ENCODE measurements at places on chromosomes 13 and 19.
A peak's percentile ranks its signal among the peaks of the same experiment; 100 is the strongest.

- no peak for DNase-seq
These were observed 9.9 kb upstream of the KLHL26 start for GRCh38 chr19:18626906-18627305.

- DNase-seq = no peak
These were observed 256.1 kb downstream of the SLITRK6 start for GRCh38 chr13:85543144-85543543.

DNA sequence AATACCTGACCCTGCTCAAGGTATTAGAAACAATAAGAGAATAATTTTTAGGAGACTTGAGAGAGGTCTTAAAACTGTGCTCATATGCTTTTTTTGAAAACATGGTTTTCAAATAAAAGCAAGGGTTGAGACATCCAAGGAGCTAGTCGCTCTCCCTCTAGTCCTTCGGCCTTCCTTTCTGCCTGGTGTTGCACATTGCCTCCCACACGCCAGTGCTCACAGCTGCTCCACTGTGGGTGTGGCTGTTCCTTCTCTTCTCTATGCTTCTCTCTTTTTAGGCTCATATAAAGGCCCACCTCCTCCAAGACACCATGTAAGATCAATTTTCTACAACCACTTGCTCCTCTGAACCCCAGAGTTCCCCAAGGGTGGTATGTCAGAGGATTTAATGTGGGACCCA lies 352.6 kb downstream of the ENOX1 start:
- no peak for DNase-seq

DNA sequence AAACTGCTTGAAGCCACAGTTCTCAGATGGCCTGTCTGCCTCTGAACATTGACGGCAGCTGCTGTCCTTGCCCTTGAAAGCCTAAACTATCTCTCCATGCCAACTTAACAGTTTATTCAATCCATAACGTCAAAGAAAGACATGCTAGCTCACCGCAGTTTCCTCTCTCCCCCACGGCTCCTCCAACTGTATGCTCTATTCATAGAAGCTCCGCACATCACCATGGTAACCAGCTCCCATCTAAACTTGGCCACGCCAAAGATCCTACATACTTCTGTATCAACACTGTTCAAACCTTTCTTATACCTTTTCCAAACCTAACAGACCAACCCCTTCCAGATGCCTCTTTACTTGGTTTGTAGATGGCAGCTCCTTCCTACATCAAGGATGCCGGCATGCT lies 48.6 kb downstream of the ZNF91 start:
- no peak for DNase-seq

- peak; percentile 87 for DNase-seq
These were observed at the start of gene PGPEP1 for GRCh38 chr19:18340190-18340989. Gene PGPEP1, plus strand, starts transcription at chr19:18340598. Its CDS starts 84 bp downstream, at chr19:18340682.

DNA sequence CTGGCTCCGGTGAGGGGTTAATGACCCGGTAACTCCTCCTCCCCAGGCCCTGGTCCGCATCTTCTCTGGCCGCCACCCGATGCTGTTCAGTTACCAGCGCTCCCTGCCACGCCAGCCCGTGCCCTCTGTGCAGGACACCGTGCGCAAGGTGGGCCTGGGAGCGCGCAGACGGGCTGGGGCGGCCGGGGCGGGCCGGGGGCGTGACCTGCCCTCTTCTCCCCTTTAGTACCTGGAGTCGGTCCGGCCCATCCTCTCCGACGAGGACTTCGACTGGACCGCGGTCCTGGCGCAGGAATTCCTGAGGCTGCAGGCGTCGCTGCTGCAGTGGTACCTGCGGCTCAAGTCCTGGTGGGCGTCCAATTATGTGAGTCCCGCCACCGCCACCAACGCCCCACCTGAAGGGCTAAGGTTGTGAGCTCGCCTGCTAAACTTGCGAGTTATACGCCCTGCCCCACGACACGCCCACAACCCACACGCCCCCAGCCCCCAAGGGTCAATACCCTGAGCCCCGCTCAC lies 10.4 kb downstream of the CPT1C start:
- DNase-seq = no peak

DNA sequence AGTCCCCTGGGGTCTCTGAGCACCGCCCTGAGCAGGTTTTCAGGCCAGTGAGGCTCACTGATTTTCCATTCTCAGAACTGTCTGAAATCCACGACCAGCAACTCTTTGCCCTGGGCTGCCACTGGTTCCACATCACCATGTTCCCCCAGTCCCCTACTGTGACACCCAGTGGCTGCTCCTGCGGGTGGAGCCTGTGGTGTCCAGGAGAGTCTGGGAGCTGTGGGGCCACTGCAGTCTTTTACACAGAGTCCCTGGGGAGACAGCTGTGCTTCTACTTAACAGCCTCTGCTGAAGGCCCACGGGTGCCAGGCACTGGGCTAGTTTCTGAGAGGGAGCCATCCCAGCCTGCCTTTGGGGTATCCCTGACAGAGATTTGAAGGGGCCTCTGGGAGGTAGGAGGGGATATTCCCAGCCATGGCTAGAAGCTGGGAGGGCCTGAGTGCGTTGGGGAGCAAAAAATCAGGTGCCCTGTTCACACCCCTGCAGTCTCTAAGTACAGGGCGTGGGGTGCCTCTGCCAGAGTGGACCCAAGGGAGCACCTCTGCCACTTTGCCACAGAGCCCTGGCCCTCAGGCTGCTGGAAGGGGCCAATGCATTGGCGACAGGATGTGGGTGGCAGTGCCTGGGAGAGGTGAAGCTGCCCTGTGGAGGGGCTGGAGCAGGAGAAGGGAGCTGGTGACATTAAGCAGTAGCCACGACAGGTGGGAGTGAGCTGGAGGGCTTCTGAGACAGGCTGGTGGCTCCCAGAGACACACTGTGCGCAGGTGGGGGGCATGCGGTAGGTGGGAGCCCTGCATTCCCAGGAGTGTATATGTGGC lies 200.2 kb upstream of the ZNF536 start:
- no peak for DNase-seq

GRCh38 chr19:5038631-5039271 lies 69.8 kb downstream of the KDM4B start:
- DNase-seq = no peak

DNA sequence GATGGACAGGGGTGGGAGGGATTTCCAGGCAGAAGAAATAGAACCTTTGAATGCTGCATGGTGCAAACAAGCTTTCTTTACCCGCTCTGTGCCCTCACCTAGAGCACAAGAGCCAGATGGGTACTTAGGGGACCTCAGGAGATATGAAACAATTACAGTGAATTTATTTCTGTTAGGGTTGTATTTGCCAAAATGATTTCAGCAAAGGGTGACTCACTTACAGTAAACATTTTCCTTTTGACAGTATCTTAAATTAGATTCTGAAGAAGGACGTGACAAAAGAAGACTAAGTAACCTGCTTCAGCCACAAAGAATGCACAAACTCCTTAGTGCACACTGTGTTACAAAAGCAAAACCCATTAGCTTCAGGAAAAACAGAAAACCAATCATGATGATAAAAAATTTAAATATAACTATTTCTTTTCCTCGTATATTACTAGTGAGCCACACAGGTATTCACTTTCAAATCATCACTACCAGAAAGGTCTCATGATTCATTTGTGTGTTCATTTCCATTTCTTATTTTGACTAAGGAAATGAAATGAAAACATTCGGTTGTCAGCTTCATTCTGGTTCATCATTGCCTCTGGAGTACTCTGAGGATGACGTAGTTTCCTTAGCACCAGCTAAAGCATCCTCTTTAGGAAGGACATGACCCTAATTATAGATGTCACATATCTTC lies 158.8 kb downstream of the NHLRC3 start:
- DNase-seq = no peak

GRCh38 chr13:63279136-63279535 lies 1863.5 kb upstream of the PCDH20 start:
- DNase-seq = no peak

GRCh38 chr19:47310819-47311218 lies 1.2 kb downstream of the C5AR1 start:
- DNase-seq = no peak

- DNase-seq = no peak
These were observed 2.2 kb downstream of the ZNF100 start for GRCh38 chr19:21765151-21765550.

DNA sequence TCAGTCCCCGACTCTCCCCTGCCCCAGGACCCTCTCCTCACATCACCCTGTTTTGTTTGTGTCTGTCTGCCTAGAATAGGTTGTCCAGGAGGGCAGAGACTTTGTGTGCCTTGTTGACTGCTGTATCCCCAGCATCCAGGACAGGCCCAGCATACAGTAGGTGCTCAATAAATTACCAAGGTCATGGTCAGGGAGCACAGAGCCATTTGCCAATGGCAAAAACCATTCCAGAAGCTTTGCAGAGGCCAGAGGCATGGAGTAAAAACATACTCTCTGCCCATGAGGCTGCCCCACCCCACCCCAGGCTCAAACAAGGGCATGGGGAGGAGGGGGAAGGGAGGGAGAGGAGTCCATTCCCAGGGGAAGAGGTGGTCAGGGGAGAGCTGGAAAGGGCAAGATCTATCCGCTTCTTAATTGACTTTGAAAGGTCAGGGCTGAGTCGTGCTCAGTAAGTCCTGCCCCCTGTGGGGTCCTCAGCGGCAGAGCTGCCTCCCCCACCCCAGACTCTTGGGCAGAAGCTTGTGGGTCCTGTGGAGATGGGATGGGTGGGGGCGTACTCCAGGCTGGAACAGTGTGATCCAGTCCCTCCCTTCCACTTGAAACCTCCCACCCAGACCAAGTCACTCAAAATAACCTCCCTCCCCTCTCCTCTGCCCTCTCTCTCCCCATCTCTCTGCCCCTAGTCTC lies 4.4 kb downstream of the GPR4 start:
- DNase-seq = no peak

- DNase-seq = no peak
These were observed 127.7 kb downstream of the LACC1 start for GRCh38 chr13:44007451-44007850.

GRCh38 chr13:22263185-22263584 lies 592.3 kb downstream of the FGF9 start:
- DNase-seq = no peak

GRCh38 chr13:105048677-105049076 lies 1486.8 kb downstream of the EFNB2 start:
- DNase-seq = peak; percentile 10

DNA sequence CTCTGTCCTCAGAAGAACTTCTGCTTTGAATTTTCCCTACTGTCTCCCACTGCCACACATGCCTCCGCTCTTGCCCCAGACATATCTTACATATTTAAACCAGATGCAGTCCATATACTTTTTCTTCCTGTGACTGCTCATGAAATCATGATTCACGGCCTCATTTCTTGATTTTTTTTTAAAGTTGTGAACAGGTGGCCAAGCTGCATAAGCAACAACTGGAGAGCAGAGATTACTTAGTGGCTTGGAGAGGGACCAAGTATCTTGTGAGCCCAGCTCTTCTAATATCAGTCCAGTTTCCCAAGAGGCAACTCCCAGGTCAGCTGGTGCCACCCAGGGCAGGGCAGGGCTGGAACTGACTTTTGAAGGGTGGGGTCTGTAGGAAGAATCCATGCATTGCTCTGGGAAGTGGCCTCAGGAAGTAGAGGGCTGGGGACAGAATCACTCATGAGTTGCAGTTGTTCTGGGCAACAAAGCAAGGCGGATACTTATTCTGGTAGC lies 152.4 kb downstream of the LMO7 start:
- no peak for DNase-seq

GRCh38 chr19:47573071-47574026 lies at the start of gene ZNF541:
Gene ZNF541, minus strand, starts transcription at chr19:47573148. Its CDS starts 17,292 bp downstream, at chr19:47555856.
- DNase-seq = peak; percentile 23

- no peak for DNase-seq
These were observed 7.4 kb upstream of the CEBPG start for GRCh38 chr19:33366127-33366526.

GRCh38 chr13:109096101-109096500 lies 466.7 kb downstream of the MYO16 start:
- DNase-seq = no peak

DNA sequence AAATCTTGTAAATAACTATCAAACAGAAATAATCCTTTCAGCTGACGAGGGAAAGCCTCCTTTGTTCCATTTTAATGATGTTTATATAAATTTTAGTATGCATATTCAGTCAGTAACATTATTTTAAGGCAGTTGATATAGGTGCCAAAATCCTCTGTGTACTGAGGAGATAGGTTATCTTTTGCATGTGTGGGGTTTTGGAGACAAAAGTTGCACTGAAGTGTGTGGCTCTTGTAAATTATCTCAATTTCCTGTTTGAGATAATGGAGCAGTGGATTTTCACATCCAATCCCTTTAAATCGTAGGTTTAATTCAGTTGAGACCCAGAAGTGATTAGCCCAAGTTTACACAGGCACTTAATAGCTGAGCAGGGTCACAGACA lies 106.6 kb downstream of the RGCC start:
- DNase-seq = no peak

DNA sequence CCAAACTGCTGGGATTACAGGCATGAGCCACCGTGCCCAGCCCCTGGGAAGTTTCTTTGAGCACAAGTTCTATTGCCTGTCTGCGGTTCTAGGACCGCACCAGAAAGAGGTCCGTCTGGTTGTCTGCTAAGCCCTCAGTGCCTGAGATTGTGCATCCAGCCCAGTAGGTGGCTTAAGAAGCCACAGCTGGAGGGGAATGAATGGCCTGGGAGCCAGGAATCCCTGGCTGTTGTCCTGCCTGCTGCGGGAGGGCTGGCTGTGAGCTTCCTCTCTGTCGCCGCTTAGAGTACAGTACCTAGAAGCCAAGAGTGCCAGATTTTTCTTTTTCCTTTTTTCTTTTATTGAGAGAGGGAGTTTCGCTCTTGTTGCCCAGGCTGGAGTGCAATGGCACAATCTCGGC lies 4.2 kb upstream of the TYK2 start:
- DNase-seq = no peak

DNA sequence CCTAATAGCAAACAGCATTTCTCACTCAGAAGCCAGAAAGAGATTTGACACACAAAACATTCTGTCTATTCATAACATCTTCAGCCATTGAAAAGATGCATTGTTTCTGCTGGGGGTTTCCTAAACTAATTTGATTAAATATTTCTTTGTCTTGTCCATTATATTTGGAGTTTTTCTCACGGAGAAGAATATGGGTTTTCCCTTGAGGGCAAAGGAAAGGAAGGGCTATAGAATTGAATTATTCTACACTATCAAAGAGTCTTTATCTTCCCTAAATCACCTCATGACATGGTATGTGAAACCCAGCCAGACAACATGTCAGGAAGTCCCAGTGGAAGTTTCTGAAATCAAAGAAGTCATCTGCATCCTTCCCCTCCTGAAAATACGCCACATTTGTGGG lies 186.4 kb downstream of the SHISA2 start:
- no peak for DNase-seq

GRCh38 chr19:1070931-1071791 lies 4.2 kb downstream of the ARHGAP45 start:
- DNase-seq = no peak

All from GM12891 (cell line).